Iris pigment epithelial cell (primary cell): ENCODE measurements at places on chromosomes 2 and 18.

DNA sequence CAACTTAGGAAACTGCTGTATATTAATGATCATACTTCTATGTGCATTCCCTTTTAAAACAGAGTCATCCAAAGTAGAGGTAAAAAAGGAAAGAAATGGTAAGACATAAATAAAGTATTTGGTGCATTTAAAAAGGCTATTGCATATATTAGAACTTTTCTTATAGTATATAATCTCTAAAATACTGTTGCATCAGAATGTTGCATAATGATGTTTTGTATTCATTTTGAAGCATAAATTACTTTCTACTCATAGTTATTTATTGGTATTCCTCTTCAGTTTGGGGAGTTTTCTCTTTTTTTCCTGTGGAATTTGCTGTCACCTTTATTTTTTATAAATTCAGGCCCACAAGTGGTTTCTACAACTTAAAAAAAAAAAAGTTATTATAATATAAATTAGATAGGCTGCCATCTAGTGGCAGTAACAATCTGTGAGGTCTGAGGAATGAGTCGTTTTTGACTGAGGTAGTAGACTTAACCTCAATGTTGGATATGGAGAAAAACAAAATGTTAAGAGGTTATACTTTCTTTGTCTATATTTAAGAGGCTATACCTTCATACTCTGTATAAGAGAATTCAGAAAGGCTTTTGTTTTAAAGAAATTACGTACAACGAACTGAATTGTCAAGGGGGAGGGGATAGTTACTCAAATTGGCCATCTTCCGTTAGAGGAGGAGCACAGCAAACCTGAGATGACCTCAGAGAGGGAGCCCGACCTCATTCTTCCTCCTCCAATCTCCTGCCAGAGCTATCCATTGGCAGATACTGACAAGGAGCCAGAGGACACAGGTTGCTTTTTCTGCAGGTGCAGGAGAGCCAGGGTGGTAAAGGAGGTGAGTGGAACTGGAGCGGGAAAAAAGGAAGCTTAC is 23.8 kb downstream of the ANKAR start:
- DNase-seq, result peak; percentile 44

DNA sequence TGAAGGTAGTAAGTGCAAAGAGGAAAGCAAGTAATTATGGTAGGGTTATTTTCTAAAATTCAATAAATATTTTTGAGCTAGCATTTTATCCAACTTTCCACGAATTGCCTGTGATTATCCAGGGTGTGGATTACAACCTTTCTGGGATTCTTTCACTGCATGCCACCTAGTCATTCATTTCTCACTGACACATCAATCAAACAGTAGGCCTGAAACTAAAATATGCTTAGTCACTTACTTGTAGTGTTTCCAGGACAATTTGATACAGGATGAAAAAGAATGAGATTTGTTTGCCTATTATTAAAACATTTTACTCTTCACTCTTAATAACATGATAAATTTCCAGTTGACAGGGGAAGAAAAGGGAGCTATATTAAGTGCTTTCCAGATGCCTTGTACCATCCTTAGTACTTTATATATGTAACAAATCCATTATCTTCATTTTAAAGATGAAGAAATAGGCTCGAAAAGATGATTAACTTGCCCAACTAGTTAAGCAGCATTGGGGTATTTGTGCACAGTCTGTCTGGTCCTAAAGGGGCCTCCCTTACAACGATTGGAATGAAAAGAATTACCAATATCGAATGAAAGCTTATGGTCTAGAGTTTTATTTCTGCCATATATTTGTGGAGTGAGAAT is 70.4 kb downstream of the KCTD1 start:
- DNase-seq, result peak; percentile 34

DNA sequence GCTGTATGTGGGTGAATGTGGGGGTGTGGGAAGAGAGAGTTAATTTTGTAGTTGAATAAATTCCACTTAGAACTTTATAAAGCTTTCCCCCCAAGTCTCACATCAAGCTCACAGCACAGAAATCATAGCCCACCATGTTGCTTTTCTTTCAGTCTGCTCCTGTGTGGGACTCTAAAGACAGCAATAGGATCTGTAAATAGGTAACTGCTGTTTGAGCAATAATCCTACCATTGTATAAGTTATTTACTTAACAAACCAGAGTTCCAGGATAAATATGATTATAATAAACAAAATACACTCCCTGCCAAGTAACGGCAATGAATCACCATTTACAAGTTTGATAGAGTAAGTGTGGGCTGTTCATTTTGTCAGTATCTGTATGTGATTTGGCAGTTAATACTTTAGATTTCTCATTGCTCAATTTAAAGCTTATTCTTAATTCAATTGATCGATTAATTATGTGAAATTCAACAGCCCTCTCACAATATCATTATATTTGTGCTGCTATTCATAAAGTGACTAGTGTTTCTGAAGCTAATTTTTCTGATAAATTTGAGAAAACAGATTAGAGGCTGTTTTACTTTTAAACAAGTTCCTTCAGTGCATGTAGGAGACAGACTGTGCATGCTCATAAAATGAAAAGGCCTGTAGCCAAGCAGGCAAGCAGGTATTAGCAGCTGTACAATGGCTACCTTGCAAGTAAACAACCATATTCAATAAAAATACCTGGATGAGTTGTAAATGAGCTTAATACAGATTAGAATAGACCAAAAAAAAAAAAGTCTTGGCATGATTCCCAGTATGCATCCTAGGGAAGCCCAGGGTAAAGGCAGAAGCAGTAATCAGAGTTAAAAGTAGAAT is 142.7 kb downstream of the PDE11A start:
- DNase-seq, result no peak

DNA sequence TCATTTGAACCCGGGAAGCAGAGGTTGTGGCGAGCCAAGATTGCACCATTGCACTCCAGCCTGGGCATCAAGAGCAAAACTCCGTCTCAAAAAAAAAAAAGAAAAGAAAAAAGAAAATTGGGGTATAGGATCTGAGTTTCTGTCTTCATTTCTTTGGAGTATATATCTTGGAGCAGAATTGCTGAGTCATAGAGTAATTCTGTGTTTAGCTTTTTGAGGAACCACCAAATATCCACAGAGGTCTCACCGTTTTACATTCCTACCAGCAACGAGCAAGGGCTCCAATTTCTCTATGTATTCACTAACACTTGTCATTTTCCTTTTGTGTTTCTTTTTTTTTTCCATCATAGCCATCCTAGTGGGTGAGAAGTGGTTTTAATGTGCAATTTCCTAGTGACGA is 87.6 kb upstream of the TEX51 start:
- DNase-seq, result no peak

DNA sequence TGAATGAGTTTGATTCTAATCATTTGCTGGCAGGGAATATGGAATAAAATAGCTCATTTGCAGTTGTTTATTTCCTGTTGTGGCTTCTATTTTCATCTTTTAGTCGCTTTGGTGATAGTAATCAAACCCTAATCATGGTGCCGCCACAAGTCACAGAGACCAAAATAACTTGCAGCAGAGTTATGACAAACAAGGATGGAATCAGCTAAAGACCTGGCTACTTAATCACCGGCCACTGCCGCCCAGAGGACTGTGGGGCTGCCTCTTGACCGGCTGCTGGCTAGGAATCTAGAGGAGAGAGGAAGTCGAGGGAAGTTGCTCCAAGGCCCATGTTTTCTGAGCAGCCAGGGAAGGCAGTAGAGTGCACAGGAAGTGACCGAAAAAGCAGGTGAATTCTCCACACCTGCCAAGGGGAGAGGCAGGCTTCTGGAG is 5.1 kb upstream of the SMAD7 start:
- DNase-seq, result peak; percentile 84

- DNase-seq, result peak; percentile 5
Measured at GRCh38 chr2:122001441-122001874, 246.0 kb downstream of the TSN start.

DNA sequence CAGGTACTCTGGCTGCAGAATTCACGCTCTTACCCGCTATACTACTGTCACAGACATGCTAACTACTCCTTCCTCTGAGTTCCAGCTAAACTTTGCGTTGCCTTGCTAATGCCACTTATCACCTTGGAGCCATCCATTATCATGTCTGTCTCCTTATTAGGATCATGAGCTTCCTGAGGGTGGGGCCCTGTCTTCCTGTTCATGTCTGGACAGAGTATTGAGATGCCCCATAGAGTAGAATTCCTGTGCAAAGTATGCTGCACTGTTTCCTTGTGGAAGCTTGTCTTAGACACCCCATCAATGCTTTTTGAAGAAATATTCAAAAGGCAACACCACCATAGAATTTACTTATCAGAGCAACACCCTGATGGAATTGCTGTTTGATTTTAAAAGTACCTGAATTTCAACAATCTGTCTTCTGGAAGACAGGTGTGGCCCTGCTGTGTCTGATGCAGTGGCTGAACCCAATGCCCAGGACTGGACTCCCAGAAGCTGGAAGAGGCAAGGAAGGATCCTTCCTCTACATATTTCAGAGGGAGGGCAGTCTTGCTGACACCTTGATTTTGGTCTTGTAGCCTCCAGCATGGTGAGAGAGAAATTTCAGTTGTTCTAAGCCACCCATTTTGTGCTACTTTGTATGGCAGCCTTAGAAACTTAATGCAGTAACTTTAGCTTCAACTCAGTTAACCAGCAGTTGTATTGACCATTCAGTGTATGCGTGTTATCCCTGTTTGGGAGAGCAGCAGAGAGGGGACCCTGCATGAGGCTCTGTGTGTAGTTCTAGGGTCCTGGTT is 5.6 kb downstream of the LAMA3 start:
- no peak for DNase-seq

GRCh38 chr2:109321570-109321969 is 192.6 kb downstream of the SH3RF3 start:
- no peak for DNase-seq

GRCh38 chr2:39435741-39436591 is 1.1 kb downstream of the MAP4K3 start:
- DNase-seq, result peak; percentile 70

GRCh38 chr2:165682546-165682945 is 111.5 kb downstream of the GALNT3 start:
- DNase-seq, result no peak

GRCh38 chr2:70471129-70471528 is 82.5 kb downstream of the TGFA start:
- no peak for DNase-seq

- peak; percentile 39 for DNase-seq
Measured at GRCh38 chr2:187424146-187424545, 23.9 kb downstream of the CALCRL start.

GRCh38 chr2:15145919-15146318 is 415.2 kb downstream of the NBAS start:
- DNase-seq, result no peak

DNA sequence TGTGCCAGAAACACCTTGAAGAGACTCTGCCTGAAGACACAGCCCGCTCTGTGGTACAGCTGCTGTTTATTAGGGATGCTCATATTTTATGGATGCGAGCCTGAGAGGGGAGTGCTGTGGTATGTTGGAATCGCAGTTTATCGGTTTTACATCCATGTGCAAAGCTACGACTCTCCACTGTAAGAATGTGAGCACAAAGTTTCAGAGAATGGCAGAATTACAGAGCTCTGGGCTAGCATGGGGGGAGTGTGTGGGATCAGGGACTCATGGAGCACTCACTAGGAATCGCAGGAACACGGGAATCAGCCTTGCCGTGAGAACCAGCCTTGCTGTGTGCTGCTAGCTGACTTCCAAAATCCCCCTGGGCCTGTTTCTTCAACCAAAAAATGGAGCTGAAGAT is 199.9 kb downstream of the RNF144A start:
- no peak for DNase-seq

GRCh38 chr2:159891917-159892730 is 94.1 kb upstream of the CD302 start:
- peak; percentile 83 for DNase-seq

DNA sequence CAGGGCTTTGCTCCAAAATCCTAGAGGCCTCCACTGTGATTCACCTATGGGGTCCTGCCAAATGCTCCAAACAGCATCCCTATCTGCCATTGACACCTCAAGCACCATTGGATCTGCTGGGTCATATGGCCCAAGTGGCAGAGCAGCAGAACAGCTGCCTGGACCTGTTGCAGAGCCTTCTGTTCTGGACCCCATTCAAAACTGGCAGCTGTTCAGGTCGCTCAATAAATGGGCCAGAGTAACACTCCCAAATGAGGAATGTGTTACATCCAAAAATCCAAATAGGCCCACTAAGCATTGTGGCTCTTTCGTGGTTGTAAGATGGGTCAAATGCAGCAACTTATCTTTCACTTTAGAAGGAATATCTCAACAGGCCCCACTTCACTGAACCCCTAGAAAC is 783.6 kb downstream of the DCDC2C start:
- no peak for DNase-seq

DNA sequence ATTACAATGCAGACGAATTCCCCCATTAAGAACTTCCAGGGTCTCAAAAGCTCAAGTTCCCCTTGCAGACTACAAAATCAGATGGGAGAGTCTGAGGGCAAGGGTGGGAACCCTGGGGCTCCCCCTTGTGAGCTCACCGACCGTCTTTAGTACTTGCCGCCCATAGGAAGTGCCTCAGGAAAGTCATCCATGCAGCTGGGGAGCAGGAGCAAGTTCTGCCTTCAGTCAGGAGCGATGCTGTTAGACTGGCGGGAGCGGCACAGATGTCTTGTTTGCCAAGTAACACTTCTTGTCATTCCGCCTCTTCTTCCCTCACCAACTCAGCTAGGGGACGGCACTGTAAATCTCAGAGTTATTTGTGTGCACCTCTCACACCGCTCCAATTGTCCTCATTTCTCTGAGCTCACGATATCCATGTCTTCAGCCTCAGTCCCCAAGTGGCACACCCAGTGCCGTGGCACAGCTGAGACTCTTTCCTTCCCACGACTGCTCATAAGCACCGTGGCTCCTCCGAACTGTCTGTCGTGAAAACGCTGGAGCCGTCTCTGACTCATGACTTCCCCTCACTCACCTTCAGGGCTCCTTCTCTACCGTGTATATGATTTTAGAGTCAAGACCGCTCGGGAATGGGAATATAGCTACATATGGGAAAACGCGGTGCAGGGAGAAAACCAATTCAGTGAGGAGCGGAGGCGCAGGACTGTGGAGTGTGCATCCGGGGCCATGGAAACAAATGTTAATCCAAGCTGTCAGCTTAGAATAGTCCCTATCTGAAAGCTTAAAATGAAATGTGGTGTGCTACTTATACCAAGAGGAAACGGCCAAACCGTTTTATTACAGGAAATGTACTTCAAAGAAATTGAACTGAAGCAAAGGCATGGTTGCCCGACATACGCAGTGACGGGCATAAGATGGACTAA is 34.0 kb downstream of the UXS1 start:
- no peak for DNase-seq

DNA sequence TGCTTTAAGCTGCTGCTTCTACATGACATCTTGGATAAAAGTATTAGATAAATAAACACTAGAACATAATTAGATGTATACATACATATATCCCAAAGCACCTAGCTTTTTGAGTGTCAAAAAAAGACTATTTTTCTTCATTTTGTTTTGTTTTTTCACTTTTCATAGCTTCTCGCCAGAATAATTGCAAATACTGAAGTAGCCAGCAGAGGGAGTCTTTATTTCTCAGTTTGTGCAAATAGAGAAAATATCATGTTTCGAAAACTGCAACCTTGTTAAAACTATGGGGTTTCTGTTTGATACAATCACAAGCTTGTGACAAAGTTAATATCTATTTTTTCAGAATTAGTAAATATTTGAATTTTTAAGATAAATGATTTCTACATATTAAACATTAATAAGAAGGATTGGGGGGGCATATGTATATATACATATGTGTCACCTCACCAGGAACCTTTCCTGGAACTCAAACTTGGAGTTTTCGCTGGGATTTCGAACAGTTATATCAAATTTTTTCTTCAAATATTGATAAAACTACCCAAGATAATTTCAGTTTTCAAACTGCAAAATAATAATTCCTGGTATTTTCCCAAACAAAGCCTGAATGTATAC is 61.0 kb downstream of the GRB14 start:
- DNase-seq, result peak; percentile 32
